ENCODE measurements at places on chromosomes 5 and 9.

GRCh38 chr9:121498150-121498486 lies 1.5 kb downstream of the GGTA1 start:
- DNase-seq: peak; percentile 69

- no peak for DNase-seq
Observed at GRCh38 chr5:124949862-124950261, 203.4 kb upstream of the ZNF608 start.

DNA sequence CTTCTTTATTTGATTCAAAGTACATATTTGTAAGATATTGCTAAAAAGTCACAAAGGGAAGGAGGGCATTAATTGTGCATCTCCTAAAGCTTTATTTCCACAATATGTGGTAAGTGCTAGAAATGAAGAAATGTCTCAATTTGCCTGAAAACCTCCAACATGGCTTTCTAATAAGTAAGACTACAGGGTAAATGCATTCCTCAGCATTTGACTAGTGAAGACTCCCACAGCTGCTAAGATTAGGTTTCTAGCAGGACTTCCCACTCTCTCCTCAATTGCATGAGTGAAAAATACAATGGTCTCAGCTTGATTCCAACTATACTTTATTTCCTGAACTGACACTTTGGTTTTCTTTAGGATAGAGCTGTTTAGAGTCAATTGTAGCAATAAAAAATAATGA lies 162.1 kb downstream of the ELAVL2 start:
- DNase-seq: no peak

GRCh38 chr5:114184006-114184405 lies 177.9 kb upstream of the KCNN2 start:
- DNase-seq: no peak

DNA sequence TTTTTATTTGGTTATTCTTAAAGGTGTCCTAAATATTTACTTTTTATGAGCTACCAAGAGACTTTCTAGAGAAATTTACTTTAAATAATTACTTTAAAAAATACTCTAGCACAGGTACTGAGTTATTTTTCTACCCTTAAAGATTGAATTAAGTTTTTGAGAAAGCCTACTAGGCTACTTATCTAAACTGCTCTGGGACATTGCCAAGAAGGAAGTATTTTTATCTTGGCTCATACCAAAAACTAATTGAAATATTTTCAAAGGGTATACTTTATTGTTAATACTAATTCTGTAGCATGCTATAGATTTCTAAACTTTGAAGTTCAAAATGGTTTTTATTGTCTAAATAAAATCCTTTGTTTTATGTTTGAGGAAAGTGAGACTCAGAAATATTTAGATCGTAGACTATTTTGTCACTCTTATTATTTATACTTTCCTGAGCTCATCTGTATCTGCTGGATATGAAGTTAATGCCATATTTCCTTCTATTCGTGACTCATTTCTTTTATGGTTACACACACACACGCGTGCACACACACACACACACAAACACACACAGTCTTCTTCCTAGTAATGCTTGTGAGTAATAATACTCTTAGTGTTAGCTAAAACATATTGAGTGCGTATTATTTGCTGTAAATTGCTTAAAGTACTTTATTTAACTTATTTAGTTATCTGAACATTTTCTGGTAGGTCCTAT lies 89.5 kb downstream of the MAN2A1 start:
- no peak for DNase-seq

DNA sequence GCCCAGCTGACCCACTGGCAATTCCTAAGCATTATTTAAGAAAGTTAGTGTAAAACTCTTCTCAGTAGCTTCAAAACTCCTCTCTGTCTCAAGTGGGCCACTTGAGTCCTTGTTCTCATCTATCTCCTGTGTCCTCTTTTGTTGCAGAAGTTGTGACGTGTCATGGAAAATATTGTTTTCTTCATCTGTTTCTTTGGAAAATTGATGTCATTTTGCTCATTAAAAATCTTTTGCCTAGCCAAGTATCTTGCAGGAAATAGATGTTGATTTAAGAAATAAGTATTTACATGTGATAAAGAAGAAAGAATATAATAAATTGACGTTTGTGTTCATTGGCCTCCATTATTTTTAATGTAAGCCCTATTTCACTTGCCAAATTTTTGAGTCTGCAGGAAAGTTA lies 1158.4 kb upstream of the SEMA6A start:
- no peak for DNase-seq

DNA sequence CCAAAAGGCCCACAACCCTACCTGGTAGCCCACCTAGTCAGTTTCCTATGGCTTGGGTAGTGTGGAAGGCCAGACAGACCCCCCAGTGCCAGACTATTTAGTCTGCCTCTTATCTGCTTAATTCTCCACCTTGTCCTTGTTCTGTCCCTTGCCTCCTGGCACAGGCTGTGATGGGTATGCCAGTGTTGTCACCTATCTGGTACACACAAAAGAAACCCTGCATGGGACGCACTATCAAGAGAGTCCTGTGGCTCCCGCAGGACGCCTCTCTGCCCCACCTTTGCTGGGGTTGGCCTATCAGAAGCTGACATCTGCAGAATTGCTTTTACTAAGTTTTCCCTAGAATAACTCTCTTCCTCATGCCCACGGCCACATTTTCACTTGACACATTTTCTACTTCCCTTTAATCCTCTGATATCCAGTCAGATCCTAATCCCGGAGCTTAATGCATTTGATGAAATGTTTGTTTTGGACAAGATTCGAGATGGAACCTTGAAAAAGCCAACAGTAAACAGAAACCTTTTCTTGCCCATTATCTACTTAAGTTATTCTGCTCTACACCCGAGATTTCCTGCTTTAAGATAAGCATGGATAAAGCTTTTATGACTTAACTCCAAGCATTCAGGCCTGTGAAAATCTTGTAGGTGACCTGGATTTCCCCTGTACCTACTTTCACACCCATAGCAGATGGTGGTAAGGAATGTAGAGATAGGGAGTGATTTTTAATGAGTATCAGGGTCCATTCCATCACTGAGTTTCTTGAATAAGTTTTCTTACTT lies 468.5 kb downstream of the ZNF608 start:
- DNase-seq: no peak

DNA sequence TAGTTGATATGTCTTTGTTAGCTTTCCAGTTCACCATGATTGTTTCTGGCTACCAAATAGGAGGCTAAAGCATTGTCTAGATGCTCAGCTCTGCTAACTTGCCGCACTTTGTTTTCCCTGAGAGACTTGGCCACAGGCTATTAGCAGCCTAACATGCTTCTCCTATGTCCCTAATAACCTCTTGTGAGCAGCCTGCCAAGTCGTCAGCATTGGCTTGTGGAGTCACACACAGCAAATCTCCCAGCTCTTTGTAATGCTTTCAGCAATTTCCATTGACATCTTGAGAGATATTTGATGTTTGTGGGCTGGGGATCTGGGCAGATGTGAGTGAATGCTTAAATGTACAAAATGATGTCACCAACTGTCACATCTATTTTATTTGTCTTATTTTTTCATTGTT lies 346.9 kb downstream of the KDM4C start:
- DNase-seq: no peak

DNA sequence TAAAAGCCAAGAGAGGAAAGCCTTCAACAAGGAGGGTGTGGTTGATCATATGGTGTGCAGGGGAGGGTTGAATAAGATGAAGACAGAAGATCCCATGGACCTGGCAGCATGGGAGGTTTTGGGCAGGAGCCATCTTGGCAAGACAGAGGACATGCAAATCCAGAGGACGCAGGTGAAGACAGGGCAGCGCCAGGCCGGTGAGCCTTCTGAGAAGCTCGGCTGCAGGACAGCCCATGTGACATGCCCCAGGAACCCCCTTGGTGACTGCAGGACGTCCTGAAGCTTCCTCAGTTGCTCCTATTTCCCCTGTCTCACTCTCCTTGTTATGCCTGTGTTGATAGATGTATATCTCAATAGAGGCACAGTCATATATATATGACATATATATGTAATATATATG lies 159.4 kb downstream of the GADD45G start:
- peak; percentile 2 for DNase-seq

DNA sequence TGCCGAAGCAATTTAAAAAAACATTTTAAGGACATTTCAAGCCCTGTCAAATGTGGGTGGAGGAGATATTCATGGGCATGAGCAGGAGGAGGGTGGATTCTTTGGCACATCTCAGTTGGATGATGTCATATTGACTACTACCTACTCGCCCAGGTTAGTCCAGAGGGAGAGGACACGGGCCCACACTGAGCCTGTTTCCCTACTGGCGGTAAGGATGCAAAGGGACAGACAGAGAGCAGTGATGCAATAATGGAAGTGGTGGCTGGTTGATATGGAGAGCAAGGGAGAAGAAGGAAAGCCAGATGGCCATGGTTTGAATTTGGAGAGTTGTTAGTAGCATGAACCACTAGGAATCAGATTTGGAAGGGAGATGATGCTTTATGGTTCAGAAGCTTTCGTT lies 34.1 kb upstream of the PDE8B start:
- no peak for DNase-seq

DNA sequence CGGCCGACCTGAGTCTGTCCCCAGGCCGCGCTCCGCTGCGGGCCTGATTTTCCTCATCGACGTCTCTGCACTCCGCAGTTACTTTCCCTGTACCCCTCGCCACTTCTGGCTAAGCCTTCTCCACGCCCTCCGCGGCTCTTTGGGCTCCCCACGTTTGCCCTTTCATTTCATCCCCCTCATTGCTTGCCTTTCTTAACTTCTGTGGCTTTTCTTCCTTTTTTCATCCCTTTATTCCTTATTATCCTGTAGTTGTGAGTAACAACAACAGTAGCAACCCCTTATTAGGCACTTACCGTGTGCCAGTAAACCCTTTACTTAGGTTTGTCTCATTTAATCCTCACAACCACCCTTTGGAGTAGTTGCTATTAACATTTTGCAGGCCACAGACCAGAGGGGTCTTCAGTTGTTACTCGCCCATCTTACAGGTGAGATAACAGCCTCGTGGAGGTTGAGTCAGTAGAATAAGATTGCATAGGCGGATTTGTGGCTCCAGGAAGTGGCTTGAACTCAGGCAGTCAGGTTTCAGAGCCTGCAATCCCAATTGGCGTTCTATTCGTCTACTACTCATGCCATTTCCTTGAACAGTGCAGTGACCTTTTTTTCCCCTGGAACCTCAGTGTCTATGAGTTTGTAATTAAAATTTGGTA lies 724 bp downstream of the TCERG1 start:
- DNase-seq: no peak

DNA sequence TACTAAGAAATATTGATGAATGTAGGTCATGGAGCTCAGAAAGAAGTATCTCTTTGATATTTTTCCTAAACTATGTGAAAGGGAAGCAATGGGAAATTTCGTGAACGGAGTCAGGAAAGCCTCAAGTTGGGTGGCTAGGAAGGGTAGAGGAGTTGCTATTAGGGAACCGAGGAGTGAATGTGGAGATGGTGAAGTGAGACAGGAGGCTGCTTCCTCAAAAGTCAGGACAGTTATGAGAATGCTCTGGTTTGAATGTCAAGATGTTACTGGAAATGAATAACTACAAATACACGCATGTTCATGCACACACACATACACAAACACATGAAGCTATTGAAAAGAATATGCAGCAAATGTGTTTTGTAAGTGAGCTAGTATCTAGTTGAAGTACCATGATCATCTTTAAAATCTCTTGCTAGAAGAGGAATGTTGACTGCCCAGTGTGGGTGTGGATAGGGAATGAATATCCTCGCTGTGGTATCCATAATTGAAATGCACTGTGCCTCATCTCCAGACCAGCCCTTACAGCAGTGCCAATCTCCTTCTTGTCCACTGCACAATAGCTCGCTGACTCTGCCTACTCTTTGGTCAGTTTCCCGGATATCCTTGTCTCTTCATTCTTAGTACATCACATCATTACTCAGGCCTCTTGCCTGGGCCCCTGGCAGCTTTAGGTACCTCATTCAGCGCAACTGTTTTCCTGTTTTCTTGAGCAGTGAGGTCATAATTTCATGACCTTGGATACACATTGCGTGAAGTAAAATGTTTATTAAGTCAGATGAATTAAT lies 21.9 kb upstream of the PDCD1LG2 start:
- DNase-seq: no peak

DNA sequence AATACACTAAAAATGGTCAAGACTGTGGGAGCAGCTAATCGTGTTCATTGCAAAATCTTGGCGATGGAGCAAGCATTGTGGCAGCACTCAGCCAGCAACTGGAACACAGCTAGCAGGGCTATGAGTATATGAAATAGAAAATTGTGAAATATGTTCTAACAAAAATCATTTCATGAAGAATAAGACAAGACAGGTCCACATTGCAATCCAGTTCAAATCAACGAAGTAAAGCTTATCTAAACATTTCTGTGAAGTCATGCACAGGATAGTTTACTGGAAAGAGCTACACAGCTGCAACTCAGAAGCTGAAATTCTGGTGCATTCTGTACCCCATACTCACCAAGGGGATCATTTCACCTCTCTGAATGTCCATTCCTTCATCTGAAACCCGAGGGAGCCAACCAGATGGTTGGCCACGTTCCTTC lies 5.3 kb upstream of the NFIL3 start:
- DNase-seq: no peak

DNA sequence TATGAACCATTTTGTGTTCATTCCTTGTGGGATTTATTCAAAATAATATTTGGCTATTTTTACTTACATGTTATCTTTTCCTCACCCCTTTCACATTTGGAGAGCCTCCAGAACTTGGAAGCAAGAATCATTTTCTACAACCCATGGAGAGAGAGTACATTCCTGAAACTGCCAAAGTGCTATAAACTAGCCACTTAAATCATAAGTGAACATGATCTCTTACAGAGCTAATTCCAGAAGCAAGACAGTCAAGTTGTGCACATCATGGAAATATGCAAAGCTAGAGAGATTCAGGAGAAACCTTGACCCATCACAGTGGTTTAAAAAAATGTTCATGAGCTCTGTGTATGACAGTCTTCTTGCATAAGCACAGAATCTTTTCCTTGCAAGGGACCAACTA lies 883.6 kb upstream of the C9orf72 start:
- DNase-seq: no peak

DNA sequence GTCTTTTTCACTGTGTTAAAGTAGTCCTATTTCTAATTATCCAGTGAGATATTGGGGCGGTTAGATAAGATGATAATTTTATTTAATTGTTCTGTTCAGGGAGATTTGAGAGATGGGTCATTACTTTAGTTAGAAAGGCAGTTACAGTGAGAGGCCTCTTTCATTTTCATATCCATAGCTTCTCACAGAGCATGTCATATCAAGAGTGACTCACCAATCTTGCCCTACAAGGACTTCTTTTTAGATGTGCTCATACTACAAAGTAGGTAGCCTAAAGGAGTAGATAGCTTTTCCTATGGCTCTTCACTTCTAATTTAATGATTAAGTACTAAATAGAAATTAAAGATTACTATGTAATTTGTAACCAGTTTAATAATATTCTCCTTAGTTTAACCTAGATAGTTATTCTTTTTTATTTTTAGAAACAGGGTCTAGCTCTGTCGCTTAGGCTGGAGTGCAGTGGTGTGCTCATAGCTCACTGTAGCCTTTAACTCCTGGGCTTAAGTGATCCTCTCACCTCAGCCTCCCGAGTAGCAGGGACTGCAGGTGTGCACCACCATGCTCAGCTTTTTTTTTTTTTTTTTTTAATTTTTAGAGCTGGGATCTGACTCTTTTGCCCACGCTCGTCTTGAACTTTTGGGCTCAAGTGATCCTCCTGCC lies 71.0 kb downstream of the FER start:
- DNase-seq: no peak
